H9 (cell line): ENCODE measurements at places on chromosomes 4 and X. TPM values are rescaled to one million over a fixed set of nuclear protein-coding genes. Genes with fewer than 3 reads are reported as not detected.

ADGRG2 gene
- 6.1 and 6.8 TPM in 2 replicates for total RNA-seq

DNA sequence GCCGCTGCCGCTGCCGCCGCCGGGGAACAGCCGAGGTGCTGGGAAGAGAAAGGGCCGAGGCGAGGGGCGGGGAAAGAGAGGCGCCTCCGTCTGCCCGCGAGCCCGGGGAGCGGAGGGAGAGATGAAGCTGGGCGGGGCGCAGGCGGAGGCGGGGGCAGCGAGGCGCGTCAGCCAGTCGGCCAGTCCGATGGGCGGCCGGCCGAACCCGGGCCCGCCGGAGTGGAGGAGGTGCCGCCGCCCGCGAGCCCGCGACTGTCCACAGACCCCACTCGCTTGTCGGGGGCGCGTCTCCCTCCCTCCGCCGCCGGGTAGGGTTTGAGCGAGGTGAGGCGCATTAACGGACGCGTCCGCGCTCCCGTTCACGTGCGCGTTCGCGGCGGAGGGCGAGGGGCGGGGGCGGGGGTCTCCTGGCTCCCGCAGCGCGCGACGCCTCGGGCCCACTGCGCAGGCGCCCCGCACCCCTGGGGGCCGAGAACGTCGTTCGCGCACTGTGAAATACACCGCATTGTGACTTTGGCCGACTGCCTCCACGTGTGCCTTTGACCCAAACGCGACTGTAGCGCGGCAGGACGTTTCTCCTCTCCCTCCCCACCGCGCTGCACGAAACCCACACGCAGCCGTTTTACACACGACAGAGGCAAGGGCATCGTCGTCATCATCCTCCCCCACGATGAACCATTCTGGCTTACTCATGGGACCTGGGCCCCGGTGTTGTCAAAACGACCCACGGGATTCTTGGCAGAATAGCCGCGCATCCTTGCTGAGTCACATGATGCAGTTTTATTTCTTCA is at the start of gene NUDT11:
Gene NUDT11, minus strand, starts transcription at position 92 of the 791 bp plus-strand sequence. CDS start 148 bp downstream, outside the sequence.
- no peaks in the 10 kb centered on the region for H3K4me1 ChIP-seq
- H3K27me3 ChIP-seq: no peaks in the 10 kb centered on the region
- peak; percentile 77 for DNase-seq
- peak within 1 kb of the TSS; percentile 93 for H3K4me3 ChIP-seq
- H3K36me3 ChIP-seq: peaks cover 4% of the 10 kb centered on the region

GRCh38 chrX:130637591-130637990 is 235.8 kb downstream of the RBMX2 start:
- no peak overlapping the region for H3K27ac ChIP-seq
- no peaks in the 10 kb centered on the region for H3K27me3 ChIP-seq
- DNase-seq: no peak
- no peaks in the 10 kb centered on the region for H3K36me3 ChIP-seq
- H3K4me3 ChIP-seq: no peak overlapping the region

GRCh38 chr4:7854216-7854615 is 85.4 kb downstream of the AFAP1 start:
- H3K27me3 ChIP-seq: no peaks in the 10 kb centered on the region
- DNase-seq: no peak
- no peak overlapping the region for H3K4me3 ChIP-seq
- H3K36me3 ChIP-seq: peaks cover 6% of the 10 kb centered on the region; the same call in 2 of the 3 replicates
- H3K4me1 ChIP-seq: peaks cover 3% of the 10 kb centered on the region; the same call in 1 of the 2 replicates

GRCh38 chrX:136190038-136190713 is 42.8 kb downstream of the FHL1 start:
- no peaks in the 10 kb centered on the region for H3K27me3 ChIP-seq
- H3K27ac ChIP-seq: no peak overlapping the region
- H3K36me3 ChIP-seq: peaks cover 7% of the 10 kb centered on the region

PDE6B gene
- 10.2 and 10.8 TPM in 2 replicates for total RNA-seq
